ENCODE measurements at places on chromosomes 1 and 21.

- DNase-seq, result no peak
Observed at GRCh38 chr21:16587681-16588375, 858.0 kb downstream of the USP25 start.

DNA sequence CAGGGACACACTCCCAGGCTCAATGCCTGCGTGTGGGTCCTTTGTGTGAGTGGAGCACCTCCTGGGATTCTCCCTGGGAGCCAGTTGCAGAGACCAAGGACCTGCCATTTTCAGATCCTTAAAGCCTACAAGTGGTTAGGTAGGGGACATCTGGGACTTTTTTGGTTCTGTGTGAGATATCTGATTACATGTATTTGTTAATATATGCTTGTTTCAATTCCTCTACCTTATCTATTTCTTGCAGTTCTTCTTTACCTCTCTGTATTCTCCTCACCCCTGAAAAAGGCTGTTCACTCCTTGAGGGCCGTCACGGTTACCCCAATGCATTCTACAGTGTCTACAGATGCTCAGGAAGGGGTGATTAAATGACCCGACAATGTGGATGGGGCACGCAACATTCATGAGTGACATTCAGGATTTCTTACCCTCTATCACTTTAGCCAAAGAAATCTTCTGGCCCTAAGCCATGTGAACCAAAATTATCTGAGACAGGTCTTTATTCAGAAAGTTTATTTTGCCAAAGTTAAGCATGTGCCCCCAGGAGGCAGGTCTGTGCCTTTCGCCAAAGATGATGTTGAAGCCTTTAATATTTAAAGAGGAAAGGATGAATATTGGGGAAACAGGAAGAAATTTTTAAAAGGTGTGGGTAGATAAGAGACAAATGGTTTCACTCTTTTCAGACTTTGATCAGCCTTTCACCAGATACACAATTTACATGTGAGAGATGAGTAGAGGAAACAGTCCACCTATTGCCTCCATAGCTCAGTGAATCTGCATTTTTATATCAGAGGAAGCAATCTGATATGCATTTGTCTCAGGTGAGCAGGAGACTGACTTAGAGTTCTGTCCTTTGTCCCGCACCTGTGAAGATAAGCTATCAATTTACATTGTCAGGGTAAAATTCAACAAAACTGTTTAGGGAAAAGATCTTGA, 44.6 kb upstream of the MPZL1 start:
- DNase-seq, result no peak

DNA sequence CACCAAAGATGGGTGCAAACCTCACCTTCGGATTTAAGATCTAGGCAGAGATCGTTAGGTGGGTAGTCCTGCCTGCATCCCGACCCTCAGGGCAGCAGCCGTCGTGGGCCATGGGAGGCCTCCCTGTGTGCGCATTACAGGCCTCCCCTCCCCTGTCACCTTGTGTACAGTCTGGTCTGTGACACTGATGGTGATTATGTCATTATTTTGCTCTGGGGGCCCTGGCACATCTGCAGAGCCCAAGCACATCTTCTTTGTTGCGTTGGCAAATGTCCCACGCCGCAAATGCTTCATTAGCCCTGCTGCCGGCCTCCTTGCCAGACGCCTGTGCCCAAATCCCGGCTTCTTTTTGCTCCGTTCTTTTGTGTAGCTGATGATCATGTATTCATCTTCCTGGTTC, 31.7 kb downstream of the PROX1 start:
- DNase-seq, result no peak

GRCh38 chr1:220425852-220426251, 102.1 kb upstream of the MARK1 start:
- no peak for DNase-seq

GRCh38 chr1:207998691-207999090, 87.8 kb upstream of the CD34 start:
- DNase-seq, result no peak

- DNase-seq, result no peak
Observed at GRCh38 chr1:152501704-152502103, 8.9 kb upstream of the LCE5A start.

DNA sequence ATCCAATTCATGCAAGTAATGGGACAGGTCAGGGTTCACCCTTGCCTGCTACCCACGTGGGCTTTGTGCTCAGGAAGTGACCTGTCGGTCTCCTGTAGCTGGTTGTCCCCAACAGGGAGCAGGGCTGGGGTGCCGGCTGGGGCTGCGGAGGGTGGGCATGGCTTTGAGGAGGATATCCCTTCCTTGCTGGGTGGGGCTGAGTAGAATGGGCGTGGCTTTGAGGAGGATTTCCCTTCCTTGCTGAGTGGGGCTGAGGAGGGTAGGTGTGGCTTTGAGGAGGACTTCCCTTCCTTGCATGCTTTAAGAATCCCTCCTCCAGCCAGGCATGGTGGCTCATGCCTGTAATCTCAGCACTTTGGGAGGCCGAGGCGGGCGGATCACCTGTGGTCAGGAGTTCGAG, 151.3 kb downstream of the CLIC6 start:
- DNase-seq, result no peak

GRCh38 chr1:17744666-17745478, 10.3 kb upstream of the ACTL8 start:
- no peak for DNase-seq

DNA sequence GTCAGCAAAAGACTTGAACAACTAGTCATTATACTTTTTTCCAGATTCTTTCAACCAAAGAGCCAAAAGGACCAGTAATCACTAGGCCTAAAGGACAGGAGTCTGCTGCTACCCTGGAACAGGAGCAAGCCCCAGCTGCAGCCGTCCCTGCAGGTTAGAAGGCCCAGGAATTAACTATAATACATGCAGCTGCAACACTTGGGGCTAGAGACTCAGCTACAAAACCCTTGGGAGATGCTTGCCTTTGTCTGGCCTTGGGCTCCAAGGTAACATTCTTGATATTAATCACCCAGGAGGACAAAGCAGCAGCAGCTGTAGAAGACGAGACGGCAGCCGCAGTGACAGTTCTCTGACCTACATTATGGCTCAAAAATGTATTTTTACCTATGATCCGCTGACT, 841.2 kb upstream of the ADGRL4 start:
- no peak for DNase-seq

DNA sequence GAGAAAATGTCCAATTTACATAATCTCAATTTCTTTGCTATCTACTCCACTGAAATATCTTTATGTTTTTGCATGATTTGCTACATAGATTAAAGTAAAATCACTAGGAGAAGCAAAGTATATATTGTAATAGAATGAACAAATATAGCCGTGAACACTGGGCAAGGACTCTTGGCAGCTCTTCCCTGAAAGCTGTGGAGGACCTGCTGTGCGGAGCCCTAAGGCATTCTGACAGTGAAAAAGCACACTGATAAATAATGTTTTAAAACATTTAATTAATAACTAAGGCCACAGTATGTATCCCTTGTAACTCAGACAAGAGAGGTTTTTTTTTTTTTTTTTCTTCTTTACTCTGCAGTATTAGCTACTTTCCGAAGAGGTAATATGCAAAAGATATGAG, 256.1 kb upstream of the DPYD start:
- no peak for DNase-seq

DNA sequence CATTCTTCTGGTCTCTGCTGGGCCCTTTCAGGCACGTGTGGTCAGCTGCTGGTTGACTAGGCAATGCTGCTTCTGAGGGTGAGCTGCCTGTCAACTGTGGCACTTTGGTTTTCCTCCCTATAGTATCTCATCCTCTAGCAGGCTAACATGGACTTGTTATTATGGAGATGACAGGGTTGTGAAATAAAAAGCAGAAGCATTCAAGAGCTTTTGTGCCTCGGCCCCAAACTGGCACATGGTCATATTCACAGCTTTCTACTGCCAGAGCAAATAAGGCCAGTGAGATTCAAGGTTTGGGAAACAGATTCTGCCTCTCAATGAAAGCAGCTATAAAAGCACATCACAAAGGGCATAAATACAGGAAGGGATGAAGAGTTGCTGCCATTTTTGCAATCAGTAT, 1.6 kb upstream of the ZNF124 start:
- no peak for DNase-seq

- no peak for DNase-seq
Observed at GRCh38 chr1:10378081-10378841, 20.6 kb upstream of the PGD start.

GRCh38 chr1:30353637-30354036, 369.7 kb downstream of the MATN1 start:
- no peak for DNase-seq

DNA sequence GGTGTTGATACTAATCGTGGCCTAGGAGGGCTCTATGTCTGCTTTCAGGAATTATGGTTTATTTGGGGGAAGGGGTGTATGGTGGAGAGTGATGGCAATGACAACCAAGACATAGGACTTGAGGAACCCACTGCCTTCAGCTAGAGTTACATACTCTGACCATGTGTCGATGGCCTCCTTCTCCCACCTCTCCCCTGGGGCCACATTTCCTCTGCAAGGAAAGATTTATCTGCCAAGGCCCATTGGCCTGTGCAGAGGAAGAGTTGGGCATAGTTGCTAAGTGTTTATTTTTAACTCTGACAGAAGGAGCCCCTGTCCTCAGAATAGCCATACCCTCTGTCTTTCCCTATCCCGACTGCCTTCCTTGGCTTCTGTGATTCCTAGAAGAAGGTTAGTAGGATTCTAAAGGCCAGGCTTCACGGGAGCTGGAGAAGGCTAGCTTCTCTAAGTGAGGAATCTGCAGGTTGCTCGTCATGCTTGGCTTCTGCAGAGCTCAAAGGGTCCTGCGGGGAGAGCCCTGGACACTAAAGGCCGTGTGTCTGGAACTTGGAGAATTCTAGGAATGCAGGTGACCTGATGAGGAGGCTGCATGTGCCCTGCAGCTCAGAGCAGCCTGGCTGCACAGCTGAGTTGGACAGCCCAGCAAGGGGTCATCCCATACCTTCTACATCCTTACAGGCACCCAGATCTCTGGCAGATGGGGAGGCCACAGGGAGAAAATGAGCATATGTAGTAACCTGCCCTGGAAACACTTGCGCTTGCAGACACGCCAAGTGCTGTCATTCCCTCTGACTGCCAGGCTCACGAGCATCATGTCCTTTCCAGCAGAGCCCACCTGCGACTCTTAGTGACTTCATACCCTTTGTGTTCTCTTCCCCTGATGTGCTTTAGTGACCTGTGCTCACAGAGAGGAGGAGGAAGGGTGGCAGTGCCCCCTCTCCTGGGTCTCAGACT, 9.7 kb downstream of the MAPKAPK2 start:
- no peak for DNase-seq

DNA sequence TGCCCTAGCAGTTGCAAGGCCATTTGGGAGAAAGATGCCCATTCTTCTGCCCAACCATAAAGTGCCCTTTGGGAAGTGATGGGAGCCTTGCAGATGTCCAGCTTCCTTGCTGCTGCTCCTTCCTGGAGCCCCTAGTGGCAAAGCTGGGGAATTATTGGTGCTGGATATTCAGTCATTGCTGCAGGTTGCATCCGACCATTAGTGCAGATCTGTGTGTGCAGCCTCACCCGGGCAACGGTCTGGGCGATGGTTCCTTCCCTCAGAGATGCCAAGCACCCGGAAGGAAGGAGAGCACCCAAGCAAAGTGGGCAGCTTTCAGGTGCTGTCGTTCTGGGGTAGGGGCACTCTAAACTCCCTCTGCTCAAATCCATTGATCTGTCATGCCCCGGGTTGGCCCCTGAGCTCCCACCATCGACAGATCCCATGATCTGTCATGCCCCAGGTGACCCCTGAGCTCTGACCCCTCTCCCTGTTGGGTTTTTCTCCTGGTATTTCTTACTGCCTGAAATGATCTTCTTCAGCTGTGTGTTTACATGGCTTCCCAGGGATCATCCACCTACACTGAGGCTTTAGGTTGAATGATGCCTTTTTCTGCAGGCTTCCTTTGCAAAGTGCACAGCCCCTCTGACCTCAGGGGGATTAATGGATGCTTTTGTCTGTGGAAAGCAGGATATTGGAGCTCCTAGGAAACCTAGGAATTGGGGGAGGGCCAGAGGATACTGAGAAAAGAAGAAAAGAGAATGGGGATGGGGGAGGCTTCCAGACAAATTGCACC, 467.5 kb downstream of the PTPRU start:
- no peak for DNase-seq

DNA sequence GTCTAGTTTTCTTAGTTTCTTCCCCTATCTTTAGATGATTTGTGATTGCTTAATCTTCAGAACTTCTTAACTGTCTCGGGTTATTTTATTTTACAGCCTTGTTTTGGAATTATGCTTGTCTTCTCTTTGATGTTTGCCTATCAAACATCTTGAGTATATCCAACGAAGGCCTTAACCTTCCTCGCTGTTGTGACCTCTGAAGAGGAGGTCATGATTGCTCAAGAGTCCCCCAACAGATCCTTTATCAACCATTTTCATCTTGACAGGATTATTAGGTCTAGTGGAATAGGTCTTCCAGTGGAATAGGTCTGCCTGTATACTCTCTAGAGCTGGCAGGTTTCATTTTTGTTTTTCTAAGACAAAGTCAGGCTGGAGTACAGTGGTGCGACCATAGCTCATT, 45.7 kb downstream of the UBE4B start:
- DNase-seq, result no peak

DNA sequence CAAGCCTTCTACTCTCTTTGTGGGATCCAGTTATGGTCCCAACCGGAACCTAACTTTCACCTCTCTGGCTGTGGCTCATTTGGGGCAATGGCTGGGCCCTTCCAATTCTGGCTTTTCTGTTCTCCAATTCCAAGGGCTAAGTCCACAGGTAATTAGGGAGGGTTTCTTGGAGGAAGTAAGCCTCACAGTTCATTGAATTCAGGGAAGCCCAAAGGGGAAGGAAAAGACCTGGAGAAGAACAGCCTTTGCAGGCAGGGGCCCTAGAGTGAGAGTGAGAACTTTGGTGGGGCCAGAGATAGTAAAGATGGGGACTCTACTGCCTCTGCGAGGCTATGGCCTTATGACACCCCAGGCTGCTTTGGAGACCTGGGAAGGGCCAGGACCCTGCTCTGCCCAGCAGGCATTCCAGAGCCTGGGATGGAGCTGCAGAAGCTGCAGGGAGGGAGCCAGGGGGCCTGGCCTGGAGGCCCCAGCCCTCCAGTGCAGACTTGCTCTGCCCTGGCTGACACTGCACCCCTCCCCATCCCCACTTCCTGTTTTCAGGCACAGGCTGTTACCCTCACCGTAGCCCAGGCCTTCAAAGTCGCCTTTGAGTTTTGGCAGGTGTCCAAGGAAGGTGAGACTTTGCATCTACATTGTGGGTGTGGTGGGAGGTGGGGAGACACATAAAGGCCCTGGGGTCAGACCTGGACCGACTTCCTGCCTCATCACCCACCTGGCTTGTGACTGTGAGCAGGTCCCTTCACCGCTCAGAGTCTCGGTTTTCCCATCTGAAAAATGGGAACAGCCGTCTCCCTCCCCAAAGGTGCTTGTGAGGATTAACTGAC, 18.9 kb downstream of the LDLRAP1 start:
- DNase-seq, result peak; percentile 65

- no peak for DNase-seq
Observed at GRCh38 chr1:199545780-199546179, 481.7 kb upstream of the NR5A2 start.

DNA sequence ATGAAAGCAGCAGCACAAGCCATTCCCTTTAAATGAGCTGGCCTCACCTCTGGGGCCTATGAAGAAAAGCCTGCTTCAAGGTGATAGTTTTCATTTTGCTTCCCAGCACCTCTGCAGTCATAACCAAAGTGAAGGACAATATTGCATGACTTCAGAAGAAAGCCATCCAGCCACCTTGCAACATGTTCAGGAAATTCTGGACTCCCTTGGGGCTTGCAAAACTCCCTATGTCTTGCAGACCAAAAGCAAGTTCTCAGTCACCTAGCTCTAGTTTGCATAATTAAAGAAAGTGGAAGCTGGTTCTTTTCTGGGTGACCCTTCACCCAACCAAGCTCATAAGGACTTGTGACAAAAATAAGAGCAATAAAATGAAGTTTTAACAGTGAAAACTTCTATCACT, 87.6 kb downstream of the GFI1 start:
- DNase-seq, result no peak

Data from stimulated activated CD4-positive, alpha-beta T cell treated with anti-CD3 and anti-CD28 coated beads, Interleukin-1b, Interleukin-23, amount 100 ng/mL, for 48 hours (primary cell).